ENCODE measurements at places on chromosomes 7 and 10.

GRCh38 chr10:78082636-78083035, 49.0 kb downstream of the RPS24 start:
- no peak for DNase-seq

GRCh38 chr7:43879477-43879876, 10.2 kb upstream of the MRPS24 start:
- no peak for DNase-seq

DNA sequence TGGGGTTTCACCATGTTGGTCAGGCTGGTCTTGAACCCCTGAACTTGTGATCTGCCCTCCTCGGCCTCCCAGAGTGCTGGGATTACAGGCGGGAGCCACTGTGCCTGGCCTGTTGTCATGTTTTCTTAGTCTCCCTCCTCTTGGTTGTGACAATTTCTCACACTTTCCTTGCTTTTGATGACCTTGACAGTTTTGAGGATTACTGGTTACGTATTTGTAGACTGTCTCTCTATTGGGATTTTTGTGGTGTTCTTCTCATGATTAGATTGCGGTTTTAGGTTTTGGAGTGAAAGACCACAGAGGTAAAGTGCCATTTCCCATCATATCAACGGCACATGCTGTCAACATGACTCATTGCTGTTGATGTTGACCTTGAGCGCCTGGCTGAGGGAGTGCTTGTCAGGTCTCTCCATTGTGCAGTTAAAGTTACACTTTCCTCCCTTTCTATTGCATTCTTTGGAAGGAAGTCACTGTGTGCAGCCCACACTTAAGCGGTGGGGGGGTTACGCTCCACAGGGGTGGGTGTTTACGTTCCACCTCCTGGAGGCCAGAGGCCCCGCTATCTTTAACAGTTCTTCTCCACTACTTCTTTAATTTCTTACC, 10.8 kb downstream of the NEURL1 start:
- peak; percentile 18 for DNase-seq

- no peak for DNase-seq
These were observed 17.7 kb downstream of the COBL start for GRCh38 chr7:51298912-51299311.

DNA sequence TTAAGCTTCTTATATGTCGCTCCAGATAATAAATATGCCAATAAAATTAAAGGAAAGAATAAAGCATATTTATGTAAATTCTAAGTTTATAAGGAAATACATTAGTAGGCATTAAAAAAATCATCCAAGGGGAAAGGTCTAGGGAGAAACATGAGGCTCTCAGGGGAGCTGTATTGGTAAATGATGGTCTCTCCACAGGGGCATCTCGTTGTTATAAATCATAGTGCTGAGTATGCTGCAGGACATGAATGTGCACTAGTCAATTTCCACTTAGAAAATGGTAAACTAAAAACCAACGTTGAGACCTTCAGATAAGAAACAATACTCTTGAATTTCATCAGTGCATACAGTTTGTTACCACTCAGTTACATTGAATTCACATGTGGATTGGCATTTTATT, 194.0 kb upstream of the AHR start:
- DNase-seq: no peak

DNA sequence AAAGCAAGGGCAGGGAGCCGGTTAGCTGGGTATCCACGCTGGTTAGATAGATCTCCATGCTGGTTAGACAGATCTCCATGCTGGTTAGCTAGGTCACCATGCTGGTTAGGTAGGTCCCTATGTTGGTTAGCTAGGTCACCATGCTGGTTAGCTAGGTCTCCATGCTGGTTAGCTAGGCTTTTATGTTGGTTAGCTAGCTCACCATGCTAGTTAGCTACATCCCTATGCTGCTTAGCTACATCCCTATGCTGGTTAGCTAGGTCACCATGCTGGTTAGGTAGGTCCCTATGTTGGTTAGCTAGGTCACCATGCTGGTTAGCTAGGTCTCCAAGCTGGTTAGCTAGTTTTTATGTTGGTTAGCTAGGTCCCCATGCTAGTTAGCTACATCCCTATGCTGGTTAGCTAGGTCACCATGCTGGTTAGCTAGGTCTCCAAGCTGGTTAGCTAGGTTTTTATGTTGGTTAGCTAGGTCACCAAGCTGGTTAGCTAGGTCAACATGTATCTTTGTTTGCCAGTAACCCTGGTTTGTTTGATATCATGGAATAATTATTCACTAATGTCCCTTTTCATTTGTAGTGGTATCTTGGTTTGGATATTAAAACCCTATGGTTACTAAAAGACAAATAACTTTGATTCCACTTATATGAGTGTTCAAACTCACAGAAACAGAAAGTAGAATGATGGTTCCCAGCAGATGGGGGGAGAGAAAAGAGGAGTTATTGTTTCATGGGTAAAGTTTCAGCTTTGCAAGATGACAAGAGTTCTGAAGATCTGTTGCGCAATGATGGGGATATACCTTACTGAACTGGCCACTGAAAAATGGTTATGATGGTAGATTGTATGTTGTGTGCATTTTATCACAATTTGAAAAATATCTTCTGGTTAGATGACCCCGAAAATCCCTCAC, 136.2 kb downstream of the PRPF18 start:
- no peak for DNase-seq

DNA sequence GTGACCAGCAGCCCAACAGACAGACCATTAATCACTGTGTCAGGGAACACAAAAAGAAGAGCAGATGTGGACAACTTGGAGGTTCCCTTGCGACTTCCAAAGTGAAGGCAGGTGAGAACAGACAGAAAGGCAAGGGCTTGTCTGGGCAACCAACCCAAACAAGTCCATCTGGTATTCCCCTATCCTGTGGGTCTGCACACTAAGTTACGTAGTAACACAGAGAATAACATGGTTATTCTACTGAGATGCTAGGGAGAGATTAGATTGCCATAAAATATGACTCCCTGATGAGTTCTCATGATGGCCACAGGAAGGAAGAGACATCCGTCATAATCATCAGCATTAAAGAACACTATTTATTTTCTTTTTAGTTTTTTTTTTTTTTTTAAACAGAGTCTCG, 252.2 kb downstream of the CALN1 start:
- DNase-seq: no peak

DNA sequence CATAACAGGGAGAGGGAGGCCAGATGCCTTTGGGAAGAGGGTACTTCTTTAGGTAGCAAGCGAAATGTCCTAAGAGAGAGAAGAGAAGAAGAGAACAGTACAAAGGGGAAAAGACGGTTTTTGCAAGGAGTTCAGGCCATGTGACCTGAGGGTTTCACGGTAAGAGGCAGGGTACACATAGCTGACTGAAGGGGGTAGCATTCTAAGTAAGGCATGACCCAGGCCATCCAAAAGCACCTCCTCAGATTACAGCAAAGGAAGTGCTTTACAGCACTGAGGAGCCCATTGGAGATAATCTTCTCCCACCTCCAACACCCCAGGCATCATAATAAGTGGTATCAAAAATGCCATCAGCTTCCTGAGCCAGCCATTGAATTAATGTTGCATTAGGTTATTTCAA, 258.2 kb upstream of the NPY start:
- DNase-seq: no peak

GRCh38 chr7:78448911-78449310, 650.3 kb downstream of the PHTF2 start:
- no peak for DNase-seq

GRCh38 chr7:16060502-16060901, 360.8 kb downstream of the CRPPA start:
- no peak for DNase-seq

DNA sequence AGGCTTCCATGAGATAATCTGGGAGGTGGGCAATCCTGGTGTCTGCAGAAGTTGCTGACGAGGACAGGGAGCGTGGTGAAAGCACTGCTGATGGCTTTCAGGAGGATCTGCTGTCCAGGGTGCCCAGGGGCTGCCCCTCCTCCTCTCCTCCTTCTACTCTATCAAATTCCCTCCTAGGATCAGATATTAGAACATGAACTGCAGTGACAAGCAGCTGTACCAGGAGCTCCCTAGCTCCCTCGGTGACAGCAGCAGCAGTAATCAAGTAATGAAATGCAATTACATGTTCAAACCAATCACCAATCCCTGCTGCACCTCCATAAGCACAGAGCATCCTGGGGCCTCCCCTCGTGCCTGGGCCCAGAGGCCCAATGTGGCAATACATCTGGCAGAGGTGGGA, 46.9 kb downstream of the GRID1 start:
- DNase-seq: no peak

DNA sequence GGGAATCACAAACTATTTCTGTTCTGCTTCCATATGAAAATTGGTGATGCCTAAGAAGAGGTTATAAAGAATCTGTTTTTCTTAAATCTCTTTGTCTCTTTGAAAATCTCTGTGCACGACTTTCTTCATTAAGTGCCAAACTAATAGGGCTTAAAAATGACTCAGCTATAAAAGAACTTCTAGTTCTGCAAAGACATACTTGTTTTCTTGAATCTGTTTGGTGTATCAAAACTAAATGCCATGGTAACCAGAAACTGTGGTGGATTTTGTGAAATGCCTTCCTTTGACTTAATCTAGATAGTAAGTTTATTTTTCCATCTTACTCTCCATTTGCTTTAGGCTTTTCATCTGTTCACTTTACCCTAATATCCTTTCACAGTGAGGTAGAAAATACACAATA, 417.8 kb downstream of the PARD3 start:
- no peak for DNase-seq

GRCh38 chr10:30812018-30812851, 182.7 kb upstream of the LYZL2 start:
- DNase-seq: no peak

- DNase-seq: no peak
These were observed 209.3 kb upstream of the IMMP2L start for GRCh38 chr7:111771638-111772037.

DNA sequence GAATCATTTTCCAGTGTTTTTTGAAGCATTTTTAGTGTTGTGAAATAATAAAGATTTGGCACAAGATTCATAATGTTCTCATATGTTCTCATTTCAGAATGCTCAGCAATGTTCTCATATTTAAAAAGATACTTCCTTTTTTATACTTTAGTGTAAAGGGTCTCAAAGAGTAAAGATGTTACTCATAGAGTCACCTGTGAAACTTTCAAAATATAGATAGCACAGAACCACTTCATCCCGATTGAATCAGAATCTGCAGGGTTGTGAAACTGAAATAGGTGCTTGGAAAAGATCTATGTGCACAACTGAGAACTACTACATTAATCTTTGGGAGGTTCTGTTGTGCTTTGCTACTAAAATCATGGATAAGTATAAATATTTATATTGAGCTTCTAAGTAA, 144.7 kb downstream of the MDFIC start:
- DNase-seq: no peak

GRCh38 chr10:78715435-78715834, 353.3 kb upstream of the ZMIZ1 start:
- no peak for DNase-seq

DNA sequence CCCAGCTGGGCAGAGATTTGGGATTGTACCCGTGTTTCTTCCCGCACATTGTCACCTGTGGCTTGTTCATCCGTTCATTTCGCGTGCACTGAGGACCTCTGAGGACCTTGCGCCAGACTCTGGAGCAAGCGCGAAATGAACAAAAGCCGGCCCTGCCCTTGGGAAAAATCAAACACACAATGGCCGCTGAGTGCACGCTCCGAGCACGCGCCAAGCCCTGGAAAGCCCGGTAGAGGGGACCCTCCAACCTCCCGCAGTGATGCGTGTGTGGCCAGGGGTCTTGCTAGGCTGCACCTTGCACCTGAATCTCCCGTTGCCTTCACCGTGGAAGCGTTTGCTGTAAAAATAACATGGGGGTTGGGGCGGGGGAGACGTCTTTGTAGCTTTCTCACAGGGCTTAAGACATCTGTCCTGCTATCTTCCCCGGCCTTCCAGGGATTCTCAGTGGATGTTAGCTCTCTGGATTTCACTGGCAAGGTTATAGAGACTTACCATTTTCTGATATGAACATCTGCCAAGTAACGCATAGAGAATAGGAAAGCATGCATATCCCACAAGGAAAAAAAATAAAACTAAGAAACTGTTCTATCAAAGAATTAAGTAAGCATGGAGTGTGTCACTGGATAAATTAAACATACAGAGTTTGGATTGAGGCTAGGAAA, 37.3 kb downstream of the ZNF777 start:
- no peak for DNase-seq

GRCh38 chr7:7428806-7429205, 106.9 kb downstream of the COL28A1 start:
- DNase-seq: no peak

- DNase-seq: no peak
These were observed 37.1 kb downstream of the MTURN start for GRCh38 chr7:30171766-30172447.

- DNase-seq: no peak
These were observed 33.9 kb downstream of the CCM2 start for GRCh38 chr7:45033931-45034290.

GRCh38 chr10:111015181-111015580, 61.6 kb upstream of the ADRA2A start:
- no peak for DNase-seq

- DNase-seq: no peak
These were observed 106.3 kb downstream of the KIAA1217 start for GRCh38 chr10:24315211-24315610.

DNA sequence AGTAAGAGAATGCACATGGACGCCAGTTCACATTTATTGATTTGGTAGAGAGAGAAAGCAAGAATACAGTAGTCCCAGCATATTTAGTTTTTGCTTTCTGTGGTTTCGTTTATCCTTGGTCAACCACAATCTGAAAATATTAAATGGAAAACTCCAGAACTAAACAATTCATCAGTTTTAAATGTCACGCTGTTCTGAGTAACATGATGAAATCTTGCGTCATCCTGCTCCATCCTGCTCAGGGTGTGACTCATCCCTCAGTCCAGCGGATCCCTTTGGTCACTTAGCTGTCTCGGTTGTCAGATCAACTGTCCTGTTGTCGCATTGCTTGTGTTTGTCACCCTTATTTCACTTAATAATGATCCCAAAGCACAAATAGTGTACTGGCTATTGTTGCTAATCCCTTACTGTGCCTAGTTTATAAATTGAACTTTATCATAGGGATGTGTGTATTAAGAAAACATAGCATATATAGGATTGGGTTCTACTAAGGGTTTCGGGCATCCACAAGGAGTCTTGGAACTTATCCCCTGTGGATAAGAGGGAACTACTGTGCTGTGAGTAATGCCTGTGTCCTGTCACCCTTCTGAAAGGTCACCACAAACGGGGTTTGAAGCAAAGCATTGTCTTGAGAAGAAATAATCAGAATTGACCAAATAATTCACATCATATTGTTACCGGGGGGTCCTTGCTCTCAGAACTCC, 73.6 kb downstream of the OTUD1 start:
- DNase-seq: no peak

DNA sequence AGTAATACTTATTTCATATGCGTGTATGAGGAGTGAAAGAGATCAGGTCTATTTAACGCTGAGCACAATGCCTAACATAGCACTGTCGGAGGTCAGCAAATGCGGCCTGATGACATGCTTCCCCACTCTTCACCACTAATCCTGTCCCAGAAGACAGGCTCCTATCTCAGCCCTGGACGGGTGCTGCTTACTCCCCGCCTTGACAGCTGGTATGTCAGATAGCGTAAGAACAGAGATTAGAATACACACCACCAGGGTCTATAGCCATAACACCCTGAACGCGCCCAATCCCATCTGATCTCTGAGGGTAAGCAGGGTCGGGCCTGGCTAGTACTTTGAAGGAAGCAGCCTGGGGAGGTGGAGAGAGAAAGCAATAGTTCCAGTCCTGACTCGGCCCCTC, 32.3 kb upstream of the TM9SF3 start:
- DNase-seq: no peak

GRCh38 chr10:132373241-132373955, 23.6 kb upstream of the PWWP2B start:
- DNase-seq: no peak

GRCh38 chr7:92925876-92926696, 89.7 kb upstream of the CDK6 start:
- DNase-seq: no peak

GRCh38 chr10:13218878-13219277, 15.3 kb downstream of the UCMA start:
- no peak for DNase-seq
